DND-41 (cell line): ENCODE measurements at places on chromosomes 11 and 22.

- no peaks in the 10 kb centered on the region for H3K27me3 ChIP-seq
- no peak overlapping the region for H3K27ac ChIP-seq
Measured at GRCh38 chr11:77966338-77966737, 28.1 kb downstream of the INTS4 start.

DNA sequence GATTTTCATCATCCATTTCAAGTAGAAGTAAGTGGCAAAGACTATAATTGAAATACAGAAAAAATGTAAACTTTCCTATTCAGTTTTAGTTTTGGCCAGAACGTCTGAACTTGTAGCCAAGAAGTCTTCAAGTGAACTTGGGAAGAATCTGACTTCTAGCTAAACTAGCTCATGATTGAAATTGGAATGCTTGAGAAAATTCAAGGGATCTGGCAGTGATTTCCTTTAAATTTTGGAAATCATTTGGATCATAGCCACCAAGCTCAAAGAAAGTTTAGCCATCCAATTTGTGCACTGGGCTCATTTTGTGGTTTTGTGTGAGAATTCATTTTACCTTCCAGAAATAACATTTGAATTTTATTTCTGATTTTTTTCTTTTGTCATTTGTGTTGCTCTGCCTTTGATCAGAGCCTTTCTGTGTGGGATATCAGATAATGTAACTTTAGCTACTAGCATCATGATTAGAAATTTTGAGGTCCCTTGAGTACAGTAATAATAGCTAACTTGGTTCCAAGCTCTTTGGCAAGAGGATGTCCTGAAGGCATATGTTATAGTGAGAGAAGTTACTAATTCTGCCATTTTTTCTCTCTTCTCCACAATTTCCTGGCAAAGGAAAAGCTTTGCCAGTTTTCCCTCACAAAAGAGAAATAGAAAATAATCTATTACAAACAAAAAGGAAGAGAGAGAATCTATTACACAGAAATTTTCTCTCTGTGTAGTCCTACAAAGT lies 2123.7 kb upstream of the RAG2 start:
- no peaks in the 10 kb centered on the region for H3K4me1 ChIP-seq
- H3K36me3 ChIP-seq: no peaks in the 10 kb centered on the region
- no peak overlapping the region for H3K4me3 ChIP-seq
- no peak for DNase-seq
- no peaks in the 10 kb centered on the region for H3K27me3 ChIP-seq
- H3K27ac ChIP-seq: no peak overlapping the region

DNA sequence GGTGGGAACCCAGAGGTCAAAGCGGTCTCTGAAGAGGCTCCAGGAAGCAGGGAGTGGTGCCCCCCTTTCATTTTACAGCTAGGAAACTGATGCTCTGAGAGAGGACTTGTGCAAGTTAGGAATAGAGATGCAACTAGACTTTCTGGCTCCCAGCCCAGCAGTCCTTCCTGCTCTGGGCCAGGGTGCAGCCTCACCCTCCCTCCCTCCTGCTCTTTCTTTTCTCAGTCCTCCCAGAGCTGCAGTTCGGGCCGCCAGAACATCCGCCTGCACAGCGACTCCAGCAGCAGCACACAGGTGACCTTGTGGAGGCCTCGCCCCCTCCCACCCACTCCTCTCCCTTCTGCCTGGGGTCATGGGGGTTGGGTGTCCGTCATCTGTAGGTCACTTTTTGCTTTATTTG lies 51.5 kb downstream of the LHFPL7 start:
- no peak for DNase-seq
- no peaks in the 10 kb centered on the region for H3K27me3 ChIP-seq
- no peak overlapping the region for H3K27ac ChIP-seq
- H3K4me1 ChIP-seq: no peaks in the 10 kb centered on the region
- H3K36me3 ChIP-seq: no peaks in the 10 kb centered on the region

- no peak for DNase-seq
- no peaks in the 10 kb centered on the region for H3K36me3 ChIP-seq
- H3K27ac ChIP-seq: no peak overlapping the region
- H3K4me1 ChIP-seq: no peaks in the 10 kb centered on the region
- H3K4me3 ChIP-seq: no peak overlapping the region
Measured at GRCh38 chr11:128536506-128536905, 50.9 kb downstream of the ETS1 start.

- DNase-seq: no peak
- no peaks in the 10 kb centered on the region for H3K36me3 ChIP-seq
- no peak overlapping the region for H3K4me3 ChIP-seq
- H3K4me1 ChIP-seq: no peaks in the 10 kb centered on the region
- H3K27me3 ChIP-seq: peaks cover 3% of the 10 kb centered on the region
- no peak overlapping the region for H3K27ac ChIP-seq
Measured at GRCh38 chr22:25941365-25941960, 199.5 kb downstream of the MYO18B start.

- no peaks in the 10 kb centered on the region for H3K27me3 ChIP-seq
- H3K4me3 ChIP-seq: no peak overlapping the region
- no peaks in the 10 kb centered on the region for H3K4me1 ChIP-seq
- no peak for DNase-seq
- H3K36me3 ChIP-seq: no peaks in the 10 kb centered on the region
Measured at GRCh38 chr11:101331411-101331810, 201.8 kb upstream of the PGR start.

DNA sequence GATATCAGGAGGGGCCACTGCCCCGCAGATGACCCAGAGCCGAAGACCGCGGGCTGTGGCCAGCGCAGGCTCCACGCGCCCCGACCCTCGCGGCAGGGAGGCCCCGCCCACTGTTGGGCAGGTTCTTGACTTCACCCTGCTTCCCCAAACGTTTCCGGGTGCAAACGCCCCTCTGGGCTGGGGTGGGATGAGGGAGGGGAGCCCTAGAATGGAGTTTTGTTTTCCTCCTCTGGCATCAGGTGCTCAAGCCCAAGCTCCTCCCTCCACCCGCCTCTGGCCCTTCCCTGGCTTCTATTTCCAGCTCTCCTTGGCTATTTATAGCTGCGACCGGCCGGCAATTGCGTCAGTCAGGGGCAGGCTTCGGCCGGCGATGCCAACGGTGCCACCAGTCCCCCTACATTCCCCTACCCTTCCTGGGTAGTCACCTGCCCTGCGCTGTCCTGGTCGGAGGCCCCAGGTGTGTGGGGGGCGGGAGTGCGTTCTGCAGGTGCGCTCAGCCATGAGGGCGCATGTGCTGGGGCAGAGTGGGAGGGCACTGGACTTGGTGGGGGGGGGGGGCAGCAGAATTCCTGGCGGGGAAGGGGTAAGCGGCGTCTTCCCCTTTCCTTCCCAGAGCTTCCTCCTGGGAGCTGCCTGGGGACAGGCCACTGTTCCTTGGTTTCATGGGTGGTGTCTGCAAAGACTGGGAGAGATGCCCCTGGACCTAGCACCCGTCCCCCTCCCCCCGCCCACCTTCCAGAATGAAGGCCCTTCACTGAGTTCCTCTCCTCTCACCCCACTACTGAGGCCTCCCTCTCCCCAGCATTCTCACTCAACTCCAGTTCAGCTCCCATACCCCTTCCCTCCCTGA lies 23.6 kb downstream of the DUSP8 start:
- H3K4me3 ChIP-seq: no peak overlapping the region
- no peaks in the 10 kb centered on the region for H3K4me1 ChIP-seq
- no peaks in the 10 kb centered on the region for H3K36me3 ChIP-seq
- H3K27me3 ChIP-seq: peaks cover 5% of the 10 kb centered on the region

DNA sequence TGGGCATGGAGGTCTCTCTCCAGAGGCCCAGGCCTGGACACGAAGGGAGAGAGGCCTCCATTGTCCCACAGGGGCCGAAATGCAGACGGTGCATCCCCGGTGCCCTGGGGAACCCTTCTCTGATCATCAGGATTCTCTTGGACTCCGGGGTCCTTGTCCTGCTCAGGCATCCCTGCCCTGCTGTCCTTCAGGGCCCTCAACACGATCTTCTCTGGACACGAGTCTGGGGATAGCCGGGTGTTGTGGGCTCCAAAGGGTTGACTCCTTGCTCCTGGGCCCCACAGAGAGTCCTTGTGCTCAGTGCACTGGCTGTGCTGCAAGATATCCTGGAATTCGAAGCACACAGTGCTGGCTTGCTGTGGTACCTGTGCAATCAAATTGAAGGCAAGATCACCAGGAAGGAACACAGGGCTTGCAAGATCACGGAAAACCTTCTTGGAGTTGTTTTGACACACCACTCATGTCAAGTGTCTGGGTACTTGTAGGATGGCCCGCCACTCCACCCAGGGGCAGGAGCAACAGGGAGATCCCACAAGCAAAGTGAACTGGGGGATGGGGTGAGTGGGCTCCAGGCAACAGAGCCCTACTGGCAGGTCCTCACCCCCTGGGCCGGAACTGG lies 61.3 kb upstream of the PRODH start:
- H3K4me1 ChIP-seq: no peaks in the 10 kb centered on the region
- H3K4me3 ChIP-seq: no peak overlapping the region
- no peak for DNase-seq
- H3K36me3 ChIP-seq: no peaks in the 10 kb centered on the region
